ENCODE measurements at places on chromosomes 4 and X.

GRCh38 chr4:89725268-89725667 is 111.7 kb downstream of the SNCA start:
- DNase-seq = no peak

DNA sequence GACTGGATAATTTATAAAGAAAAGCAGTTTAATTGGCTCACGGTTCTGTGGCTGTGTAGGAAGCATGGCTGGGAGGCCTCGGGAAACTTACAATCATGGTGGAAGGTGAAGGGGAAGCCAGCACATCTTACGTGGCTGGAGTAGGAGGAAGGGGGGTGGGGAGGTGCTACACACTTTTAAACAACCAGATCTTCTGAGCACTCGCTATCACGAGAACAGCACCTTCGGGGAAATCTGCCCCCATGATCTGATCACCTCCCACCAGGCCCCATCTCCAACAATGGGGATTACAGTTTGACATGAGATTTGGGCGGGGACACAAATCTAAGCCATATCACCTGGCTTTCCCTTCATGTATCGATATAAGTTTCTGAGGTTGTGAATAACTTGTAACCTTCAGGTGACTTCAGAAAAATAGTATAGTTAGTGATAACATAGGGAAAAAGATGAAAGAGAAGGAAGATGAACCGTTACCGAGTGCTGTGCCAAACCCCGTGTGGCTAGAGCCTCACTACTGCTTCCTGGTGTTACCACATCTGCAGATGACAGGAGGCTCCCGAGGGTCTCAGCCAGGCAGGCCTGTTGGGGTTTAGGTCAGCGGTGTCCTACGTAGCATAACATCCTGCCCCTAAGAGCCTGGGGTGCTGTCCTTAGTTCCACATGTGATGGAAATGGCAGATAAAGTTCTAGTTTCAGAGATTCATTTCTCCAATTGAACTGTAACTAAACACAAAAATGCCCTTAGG is 103.5 kb downstream of the TNIP2 start:
- no peak for DNase-seq

DNA sequence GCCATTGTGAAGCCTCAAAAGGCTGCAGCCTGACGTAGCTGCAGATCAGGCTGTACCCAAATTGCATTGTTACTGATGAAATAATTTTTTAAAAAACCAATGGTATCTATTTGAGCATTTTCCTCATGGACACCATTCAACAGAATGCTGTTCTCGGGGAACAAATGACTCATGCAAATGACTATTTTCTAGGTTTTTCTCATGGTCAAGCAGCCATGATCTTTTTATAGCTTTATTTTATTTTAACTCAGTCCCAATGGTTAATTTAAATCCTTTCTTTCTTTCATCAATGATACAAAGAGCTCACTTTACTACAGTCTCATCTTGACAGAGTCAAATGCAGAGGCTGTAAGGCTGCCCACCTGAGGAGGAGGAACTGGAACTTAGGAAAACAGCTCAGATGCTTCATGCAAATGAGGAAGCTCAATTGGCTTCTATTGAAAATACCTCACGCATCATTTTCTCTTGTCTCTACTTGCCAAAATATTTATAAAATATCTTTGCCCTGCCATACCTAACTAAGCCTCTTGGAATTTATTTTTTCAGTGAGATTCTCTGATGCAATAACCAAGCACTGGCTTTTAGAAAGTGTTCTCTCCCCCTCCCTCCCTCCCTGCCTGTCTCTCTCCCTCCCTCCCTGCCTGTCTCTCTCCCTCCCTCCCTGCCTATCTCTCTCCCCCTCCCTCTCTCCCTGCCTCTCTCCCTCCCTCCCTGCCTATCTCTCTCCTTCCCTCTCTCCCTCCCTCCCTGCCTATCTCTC is 81.0 kb downstream of the SORBS2 start:
- no peak for DNase-seq

- no peak for DNase-seq
These were observed 8.4 kb downstream of the N4BP2 start for GRCh38 chr4:40065010-40065409.

DNA sequence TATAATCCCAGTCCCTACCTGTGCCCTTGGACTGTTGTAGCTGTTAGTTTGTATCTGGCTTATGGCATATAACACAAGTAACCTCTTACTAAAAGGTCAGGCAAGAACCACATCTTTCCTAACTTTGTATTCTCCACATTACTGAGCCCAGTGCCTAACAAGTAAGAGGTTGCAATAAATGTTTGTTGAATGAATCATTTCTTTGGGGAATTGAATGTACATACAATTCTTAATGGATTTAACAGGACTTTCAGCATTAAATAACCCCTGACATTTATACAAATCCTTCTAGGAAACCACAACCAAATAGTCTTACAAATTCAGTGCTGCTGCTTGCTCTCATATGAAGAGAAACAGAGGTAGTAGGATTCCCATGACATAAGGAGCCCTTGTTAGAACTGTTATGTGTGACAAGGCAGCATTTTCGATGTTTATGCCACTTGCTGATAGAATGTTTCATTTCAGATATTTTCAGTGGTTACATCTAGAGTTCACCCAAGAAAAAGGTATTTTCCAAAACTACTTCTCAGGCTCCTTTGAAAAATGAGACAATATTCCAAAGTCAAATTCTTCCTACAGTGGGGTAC is 62.0 kb downstream of the MBNL3 start:
- DNase-seq = no peak

- DNase-seq = no peak
These were observed 3.6 kb downstream of the SLC10A6 start for GRCh38 chr4:86845593-86845992.

GRCh38 chr4:139126898-139127297 is 50.1 kb downstream of the ELF2 start:
- DNase-seq = no peak

- DNase-seq = no peak
These were observed 14.8 kb downstream of the LHFPL1 start for GRCh38 chrX:112664924-112665323.

DNA sequence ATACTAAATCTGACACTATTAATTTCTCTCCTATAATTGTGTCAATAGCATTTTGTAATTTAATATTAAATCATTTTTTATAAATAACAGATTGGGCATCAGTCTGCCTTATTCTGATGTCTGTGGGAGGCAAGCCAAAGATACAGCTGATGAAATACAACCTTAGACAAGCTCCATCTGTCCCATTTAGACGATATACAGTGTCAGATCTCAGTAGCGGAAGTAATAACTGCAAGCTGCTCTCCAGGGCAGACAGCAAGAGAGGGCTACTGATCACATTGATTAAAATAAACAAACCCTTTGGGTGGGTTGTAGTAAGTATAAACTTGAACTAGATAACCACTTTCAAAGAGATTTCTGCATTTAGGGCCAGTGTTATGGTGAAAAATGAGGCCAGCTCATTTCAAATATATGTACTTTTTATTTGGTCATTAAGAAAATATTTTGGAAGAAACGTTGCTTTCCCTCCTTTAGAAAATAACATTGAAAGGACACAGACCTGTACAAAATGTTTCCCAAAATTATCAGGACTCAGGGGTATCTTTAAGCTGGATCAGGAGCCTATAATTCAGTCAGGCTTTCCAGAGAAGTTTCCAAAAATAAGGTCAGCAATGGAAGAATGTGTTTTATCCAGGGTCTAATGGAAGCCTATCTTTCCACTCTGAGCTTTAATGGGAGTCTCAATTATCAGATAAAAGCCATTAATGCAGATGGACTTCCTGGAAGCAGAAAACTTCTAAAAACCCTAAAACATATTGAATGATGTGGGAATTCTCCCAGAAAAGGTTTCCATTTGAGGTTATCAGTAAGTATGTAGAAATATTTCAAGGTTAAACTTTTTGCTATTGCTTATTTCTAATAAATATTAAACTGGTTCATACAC is 1028.8 kb upstream of the IGFBP7 start:
- DNase-seq = no peak

DNA sequence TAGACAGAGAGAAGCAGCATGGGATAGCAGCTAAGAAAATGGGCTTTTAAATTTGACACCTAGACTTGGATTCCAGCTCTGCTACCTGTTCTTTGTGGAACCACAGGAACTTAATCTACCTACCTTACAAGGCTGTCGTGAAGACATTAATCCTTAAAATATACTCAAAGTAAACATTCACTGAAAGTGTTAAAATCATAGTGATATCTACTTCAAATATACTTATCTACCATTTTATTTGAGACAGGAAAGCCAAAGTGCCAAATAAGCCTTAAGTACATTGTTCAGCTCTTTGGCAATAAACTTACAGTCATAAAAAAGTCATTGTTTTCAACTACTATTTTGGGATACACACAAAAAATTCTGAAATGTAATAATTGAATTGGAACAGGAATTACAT is 295.0 kb upstream of the PITX2 start:
- no peak for DNase-seq
